HAP-1 (cell line): ENCODE measurements at places on chromosomes 11 and 22.

GRCh38 chr11:62108017-62108750 is 15.6 kb upstream of the INCENP start:
- peak; percentile 70 for DNase-seq

- no peak for DNase-seq
These were observed 177.2 kb downstream of the CTTN start for GRCh38 chr11:70575396-70576060.

GRCh38 chr11:18748766-18749365 is 22.9 kb upstream of the IGSF22 start:
- no peak for DNase-seq

GRCh38 chr22:38716826-38717225 is 11.1 kb downstream of the GTPBP1 start:
- DNase-seq: no peak

DNA sequence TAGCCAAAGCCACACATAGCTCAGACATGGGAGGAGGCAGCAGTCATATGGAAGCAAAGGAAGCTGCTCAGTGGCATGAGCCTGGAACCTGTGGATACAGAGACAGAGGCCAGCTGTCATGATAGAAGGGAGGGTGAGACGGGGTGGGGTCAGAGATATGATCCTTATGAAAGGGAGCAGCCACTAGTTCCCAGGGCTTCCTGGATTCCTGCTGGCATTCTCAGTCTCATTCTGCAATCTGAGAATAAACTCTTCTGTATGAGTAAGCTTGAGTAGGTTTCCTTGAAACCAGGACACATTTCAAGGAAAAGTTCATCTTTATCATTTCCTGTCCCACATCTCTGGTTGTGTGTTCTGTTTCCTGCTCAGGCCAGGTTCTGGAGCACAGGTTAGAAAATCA is 220.2 kb upstream of the SNX19 start:
- DNase-seq: no peak

DNA sequence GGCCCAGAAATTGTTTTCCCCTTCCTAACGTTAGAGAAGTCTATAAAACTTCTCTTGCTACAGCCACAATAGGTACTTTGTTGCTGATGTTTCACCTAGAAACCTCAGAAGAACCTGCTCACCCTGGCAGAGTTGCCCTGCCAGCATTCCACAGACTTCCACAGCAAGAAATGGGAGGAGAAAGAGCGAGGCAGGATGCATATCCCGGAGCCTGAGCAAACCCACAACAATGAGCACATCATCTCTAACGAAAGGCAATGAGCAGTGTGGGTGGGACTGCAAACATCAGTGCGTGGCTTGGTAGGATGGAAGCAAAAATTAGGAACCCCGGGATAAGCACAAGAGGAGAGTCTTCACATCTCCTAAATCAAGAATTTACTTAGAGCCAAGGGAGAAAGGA is 892.3 kb downstream of the OPCML start:
- no peak for DNase-seq
